ENCODE measurements at places on chromosomes 4 and X.
A peak's percentile ranks its signal among the peaks of the same experiment; 100 is the strongest.

GRCh38 chr4:10180927-10181744 is 64.5 kb upstream of the WDR1 start:
- DNase-seq = peak; percentile 2

GRCh38 chrX:40096395-40097091 is 1.2 kb downstream of the BCOR start:
- peak; percentile 68 for DNase-seq

GRCh38 chrX:138711399-138712347 is at the start of gene FGF13:
Gene FGF13, minus strand, starts transcription at chrX:138711717. Its CDS starts 714 bp downstream, at chrX:138711003.
- no peak for DNase-seq

GRCh38 chr4:37815591-37815990 is 10.9 kb upstream of the PGM2 start:
- DNase-seq = no peak

- no peak for DNase-seq
Observed at GRCh38 chrX:144275367-144275766, 391.5 kb downstream of the UBE2NL start.

DNA sequence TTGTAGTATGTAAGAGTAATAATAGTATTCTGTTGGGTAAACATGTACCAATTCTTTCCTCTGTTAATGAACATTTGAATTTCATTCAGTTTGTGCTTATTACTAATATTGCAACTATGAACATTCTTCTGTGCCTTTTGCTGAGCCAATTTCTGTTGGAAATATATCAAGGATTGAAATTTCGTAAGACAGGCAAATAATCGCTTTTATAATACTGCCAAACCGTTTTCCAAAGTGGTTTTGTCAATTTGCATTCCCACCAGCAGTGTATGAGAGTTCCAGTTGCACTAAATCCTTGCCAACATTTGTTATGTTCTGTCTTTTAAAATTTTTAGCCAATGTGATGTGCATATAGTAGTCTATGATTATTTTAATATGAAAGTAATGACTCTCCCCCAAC is 38.6 kb downstream of the MAGEB17 start:
- DNase-seq = no peak
